K562 (cell line): ENCODE measurements at places on chromosomes 6 and 20.
A peak's percentile ranks its signal among the peaks of the same experiment; 100 is the strongest.

DNA sequence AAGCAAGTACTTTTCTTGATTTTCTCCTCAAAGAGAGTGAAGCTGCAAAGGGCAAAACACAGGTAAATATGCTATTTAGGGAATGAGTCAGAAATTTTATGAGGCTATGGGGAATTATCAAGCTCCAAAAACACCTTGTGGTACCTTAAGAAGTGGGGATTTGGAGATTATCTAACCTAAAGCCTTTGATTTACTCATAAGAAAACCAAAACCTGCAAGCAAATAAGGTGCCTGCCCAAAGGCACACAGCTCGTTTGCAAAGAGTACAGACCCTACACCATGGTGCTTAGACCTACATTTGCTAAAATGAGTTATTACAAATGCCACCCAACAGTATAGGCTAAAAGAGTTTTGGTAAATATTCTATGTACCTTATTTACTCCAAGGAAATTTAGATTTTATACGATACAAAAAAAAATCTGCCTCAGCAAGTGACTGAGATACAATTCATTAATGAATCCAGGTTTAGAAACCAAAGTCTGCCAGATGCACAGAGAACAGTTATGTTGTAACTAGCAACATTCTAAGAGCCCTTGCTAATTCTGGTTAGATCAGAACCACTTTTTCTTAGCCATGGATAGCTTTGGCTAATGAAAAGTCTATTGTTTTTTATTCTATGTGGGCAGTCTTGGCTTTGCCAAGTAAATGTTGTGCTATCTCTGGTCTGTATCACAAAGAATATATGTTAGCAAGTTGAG lies 101.5 kb downstream of the KHDC1L start:
- no peak for DNase-seq

DNA sequence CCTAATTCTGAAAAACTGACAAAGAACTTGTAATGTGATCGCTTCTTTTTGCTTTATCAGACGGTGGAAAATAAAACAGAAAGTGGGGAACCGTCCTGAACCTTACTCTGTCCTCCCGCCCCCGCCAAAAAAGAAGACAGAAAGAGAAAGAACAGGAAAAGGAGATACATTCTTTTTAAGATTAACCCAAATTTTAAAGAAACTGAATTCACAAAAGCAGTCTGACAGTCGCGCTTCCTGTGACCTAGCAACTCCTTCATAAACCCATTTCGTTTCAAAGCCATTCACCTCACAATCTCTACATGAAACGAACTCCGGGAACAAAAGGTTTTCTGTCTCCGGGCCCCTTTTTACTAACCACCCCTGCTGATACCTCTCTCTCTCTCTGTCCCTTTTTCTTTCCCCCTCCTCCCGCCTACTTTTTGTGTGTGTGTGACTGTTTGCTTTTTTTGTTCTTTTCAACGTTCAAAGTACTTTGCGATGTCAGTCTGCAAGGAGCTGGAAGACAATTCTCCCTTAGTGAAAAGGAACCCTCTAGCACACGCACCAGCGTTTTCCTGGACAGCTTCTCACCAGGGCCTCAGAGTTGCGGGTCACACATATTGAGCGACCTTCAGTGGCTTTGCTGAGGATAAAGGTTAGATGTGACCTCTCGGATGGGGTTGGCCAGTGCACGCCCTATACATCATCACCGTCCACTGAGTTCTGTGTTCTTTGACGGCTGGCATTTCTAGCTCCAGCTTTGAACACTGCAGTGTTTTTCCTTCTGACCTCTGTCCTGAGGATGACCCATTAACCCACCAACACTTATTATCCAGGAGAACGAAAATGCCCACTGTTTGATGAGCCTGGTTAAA lies 530 bp upstream of the NEDD9 start:
- DNase-seq = peak; percentile 22

DNA sequence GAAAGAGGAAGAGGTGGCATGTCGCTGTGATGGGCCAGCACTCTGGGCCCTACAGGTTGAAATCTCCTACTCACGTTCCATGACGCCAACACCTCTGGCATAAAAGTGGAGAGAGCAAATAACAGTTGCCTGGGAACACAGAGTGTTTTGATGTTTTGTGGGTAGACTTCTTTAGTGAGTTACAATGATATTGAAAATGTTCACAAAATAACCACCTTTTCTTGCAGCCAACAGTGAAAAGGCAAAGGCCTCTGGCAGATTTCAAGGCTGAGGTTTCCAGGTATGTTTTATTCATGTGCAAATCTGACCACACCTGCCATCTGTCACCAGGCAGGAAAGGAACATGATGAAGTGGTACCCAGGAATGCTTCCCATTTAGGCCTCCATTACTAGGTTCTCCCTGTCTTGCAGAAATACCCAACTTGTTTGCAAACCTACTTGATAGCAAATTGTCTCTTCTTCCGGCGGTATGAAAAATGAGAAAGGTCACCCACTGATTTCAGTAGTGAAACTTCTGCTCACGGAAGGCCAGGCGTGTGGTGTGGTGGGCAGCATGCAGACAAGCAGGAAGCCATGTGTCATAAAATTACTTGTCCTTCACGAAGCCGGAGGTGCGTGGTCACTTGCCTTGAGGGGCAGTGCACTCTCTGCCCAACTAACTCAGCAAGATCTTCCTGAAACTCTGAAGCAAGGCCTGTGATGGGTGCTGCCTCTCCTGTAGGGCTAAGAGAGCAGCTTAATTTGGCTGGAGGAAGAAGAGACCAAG lies 299.1 kb upstream of the PRDM1 start:
- no peak for DNase-seq

GRCh38 chr20:24678351-24679106 lies 209.1 kb downstream of the SYNDIG1 start:
- DNase-seq = no peak

DNA sequence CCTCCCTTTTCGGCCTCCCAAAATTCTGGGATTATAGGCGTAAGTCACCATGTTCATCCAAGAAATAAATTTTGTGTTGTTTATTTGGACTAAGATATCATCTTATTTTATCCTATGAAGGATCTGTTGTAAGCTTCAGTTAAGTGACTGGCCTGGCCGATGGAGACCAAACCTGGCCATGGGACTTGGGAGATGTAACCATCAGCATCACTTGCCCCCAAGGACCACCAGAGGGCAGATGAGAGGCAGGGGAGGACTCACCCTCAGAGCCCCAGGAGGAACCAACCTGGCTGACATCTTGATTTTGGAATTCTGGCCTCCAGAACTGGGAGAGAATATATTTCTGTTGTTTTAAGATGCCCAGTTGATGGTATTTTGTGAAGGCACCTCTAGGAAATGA lies 266.7 kb downstream of the CDH26 start:
- peak; percentile 65 for DNase-seq

- DNase-seq = no peak
Observed at GRCh38 chr20:11799281-11799684, 118.4 kb upstream of the BTBD3 start.

DNA sequence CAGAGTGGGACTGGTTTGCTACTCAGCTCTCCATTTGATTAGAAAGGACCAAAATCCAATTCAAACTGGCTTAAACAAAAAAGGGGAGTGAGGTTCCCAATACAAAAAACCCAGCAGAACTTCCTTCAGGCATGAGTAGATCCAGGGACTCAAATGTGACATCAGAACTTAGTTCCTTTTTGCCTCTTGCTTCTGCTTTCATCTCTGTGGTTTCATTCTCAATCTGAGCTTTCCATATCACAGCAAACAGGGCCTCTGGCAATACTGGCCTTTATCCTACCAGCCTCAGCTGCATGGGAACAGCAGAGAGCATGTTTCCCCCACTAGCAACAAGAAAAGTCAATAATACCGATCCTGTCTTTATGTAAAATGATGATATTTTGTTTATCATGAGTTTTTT lies 28.6 kb upstream of the PRELID3B start:
- DNase-seq = no peak
